ENCODE measurements at places on chromosomes 3 and 15.

DNA sequence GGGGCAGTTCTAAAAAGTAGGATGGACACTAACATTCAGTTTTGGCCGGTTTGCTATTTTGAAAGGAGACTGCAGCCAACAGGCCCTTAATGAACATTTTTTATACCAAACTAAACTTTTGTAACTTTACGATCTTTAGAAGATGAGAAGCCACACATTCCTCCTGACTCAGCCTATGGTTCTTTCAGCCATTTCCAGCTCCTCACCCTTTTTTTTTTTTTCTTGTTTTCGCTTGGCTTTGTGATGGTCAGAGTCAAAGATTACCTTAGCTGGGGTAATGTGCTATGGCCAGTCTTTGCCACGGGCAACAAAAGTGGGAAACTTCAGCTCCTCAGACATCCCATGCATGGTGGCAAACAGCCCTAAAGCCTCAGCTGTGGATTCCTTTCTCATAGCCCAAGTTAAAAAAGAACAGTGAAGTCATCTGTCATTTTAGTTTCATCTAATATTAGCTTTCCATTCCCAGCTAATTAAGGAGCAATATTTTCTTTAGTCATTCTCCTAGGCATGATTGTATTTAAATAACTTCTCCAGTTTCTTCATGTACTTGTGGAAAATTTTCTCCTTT, 368.7 kb downstream of the MFSD1 start:
- no peak for DNase-seq

GRCh38 chr3:66554178-66554577, 53.4 kb upstream of the LRIG1 start:
- no peak for DNase-seq

- peak; percentile 14 for DNase-seq
These were observed 155.9 kb upstream of the FEZF2 start for GRCh38 chr3:62529230-62529629.

DNA sequence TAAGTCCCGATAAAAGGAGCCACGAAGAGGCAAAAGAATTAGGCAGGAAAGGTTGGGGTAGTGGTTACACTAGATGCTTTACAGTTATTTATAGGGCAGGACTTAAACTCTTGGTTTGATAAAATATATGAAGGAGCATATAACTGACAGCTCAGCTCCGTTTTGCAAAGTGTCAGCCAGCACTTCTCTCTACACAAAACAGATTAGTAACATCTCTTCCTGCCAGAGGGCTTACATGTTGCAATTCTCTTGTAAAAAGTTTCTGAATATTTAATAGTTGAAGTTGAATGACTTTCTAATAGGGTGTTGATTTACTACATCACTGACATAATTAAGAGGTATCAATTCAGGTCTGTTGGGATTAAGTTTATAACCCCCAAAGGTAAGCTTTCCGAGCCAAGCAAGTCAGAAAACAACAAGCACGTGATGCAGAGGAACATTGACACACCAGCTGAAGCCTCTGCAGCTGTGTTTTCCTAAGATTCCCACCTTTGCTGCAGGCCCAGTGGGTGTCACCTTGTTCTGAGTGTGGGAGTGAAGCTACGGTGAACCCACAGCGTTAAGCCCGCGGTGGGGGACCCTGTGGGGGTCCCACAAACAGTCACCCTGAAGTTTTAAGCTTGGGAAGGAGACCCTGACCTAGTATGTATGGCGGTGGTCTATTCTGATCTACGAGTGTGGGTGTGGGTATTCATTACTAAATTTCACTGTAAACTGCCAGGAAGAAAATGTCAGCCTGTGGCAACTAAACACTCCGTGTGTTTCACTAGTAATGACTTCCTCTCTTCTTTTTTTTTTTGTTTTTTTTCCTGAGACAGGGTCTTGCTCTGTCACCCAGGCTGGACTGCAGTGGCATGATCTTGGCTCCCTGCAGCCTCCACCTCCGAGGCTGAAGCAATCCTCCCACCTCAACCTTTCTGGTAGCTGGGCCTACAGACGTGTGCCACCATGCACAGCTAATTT, 22.0 kb upstream of the ATP13A3 start:
- DNase-seq, result no peak

DNA sequence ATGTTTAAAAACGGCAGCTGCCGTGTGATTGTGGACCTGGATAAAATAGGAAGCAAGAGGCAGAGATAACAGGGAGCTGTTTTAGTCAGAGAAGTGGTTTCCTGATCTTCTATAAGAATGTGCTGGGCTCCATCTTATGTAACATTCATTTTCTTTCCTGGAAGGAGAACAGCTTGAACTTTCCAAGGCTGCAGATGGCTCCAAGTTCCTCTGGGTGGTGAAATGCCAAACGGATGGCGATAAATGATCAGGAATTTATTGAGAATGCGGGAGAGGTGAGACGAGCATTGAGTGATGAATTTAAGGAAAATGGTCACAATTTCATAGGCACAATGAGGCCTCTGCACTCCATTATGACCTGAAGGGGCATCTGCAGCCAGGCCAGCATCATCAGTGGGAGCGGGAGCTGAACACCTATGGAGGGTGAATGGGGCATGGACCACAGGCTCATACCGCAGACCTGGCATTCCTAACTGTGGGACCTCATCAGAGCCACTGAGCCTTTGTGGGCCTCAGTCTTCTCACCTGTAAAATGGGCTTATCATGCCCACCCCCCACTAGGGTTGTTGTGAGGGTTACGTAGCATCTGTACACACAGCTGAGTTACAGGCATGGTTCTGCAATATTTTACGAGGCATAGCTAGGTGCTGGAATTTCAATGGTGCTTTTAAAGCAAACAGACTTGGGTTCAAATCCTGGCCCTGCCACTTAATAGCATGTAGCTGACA, 17.1 kb downstream of the MGLL start:
- no peak for DNase-seq

DNA sequence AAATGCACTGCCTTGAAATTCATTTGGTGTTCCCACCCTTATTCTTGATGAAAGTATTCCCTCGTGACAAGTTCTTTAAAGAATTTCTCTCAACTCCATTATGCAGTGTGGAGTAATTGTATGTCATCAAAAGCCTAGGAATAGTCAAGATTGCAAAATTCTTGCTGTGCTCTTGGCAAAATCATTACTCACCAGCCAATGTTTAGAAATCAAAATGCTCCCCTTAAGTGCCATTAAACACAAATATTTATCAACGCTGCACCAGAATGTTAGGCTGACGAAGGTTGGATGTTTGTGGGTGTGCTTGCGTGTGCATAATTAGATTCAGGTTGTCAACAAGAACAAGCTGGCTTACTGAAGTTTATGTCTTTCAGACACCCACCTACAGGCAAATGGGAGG, 40.5 kb downstream of the SST start:
- no peak for DNase-seq

- DNase-seq, result peak; percentile 91
These were observed at the start of gene CELSR3 for GRCh38 chr3:48662753-48663488. TSS of gene CELSR3 (minus strand) at chr3:48662886. CDS start at chr3:48662634, 252 bp downstream.

- DNase-seq, result peak; percentile 74
These were observed at the start of gene MAP6D1 for GRCh38 chr3:183825456-183826161. TSS of gene MAP6D1 (minus strand) at chr3:183825577. CDS start at chr3:183825547, 30 bp downstream.

- peak; percentile 88 for DNase-seq
These were observed 68.4 kb downstream of the CRTC3 start for GRCh38 chr15:90598031-90598577.

DNA sequence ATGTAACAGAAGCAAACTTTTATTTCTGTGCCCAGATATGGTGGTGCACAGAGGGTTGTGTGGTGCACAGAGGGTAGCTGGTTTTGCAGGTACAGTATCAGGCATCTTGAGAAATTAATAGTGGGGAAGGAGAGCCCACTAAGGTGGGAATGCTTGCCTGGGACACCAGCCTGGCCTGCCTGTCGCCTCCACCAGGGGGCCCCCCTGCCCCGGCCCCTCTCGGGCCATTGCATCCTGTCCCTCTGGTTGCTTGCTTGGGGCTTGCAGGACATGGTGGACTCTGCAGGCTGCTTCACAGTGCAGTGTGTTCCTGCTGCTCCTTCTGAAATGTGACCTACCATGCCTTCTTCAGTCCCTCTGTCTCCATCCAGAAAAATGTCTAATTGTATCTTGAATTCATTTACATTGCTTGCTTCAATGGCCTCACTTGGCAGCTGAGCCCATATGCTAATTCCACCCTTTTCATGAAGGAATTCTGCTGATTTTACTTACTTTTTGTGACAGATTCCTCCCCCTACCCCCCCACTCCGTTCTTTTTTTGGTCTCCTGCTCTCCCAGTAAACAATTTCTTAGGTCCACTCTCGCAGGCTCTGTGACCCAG, 73.6 kb downstream of the EEFSEC start:
- peak; percentile 74 for DNase-seq

GRCh38 chr3:119356646-119357045, 62.5 kb downstream of the ARHGAP31 start:
- DNase-seq, result no peak

DNA sequence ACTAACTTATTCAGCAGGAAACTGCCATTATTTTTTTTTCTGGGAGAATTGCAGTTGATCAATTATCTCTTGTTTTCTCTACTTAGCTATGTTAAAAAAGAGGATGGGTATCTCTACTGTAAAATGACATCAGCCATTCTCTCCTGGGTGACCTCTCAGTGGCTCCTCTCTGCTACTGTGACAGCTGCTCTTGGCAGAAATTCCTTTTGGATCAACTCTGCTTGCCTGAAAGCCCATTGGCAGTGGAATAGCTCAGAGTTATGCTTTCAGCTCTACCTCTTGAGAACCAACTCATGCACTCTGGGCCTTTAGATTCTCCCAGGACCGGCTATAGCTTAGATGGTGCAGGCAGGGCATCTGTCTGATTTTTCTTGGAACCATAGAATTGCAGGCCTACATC, 99.9 kb upstream of the GAP43 start:
- DNase-seq, result no peak

DNA sequence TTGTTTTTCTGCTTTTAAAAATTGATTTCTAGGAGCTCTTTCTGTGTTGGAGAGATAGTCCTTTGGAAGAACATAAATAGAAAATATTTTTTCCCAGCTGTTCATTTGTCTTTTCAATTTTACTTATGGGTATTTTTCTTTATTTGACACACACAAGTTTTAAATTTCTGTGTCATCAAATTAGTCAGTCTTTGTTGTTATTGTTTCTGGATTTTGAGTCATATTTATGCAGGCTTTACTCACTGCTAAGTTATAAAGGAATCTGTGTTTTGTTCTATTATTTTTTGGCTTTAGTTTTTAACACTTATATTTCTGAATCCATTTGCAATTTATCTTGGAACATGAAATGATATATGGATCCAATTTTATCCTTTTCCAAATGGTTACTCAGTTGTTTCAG, 5.9 kb upstream of the GHSR start:
- DNase-seq, result no peak

DNA sequence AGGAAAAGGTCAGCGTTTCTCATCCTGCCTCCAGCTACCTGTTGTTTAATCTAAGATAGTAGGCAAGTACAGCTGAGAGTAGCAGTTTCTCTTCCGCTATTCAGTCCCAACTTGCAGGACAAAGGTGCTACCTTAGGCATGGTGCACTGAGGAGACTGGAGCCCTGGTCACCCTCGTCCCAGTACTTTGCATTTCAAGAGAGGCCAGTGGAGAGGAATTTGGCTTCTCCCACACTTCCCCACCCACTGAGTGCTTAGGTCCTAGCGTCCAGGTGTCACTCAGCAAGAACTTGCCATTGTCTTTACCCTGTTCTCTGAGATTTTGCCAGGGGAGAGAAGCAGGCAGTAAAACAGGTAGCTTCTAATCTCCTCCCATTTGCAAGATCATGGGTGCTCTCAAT, 12.5 kb upstream of the RPN1 start:
- DNase-seq, result no peak

- DNase-seq, result peak; percentile 11
These were observed 57.2 kb downstream of the NIPA2 start for GRCh38 chr15:22895465-22896190.

DNA sequence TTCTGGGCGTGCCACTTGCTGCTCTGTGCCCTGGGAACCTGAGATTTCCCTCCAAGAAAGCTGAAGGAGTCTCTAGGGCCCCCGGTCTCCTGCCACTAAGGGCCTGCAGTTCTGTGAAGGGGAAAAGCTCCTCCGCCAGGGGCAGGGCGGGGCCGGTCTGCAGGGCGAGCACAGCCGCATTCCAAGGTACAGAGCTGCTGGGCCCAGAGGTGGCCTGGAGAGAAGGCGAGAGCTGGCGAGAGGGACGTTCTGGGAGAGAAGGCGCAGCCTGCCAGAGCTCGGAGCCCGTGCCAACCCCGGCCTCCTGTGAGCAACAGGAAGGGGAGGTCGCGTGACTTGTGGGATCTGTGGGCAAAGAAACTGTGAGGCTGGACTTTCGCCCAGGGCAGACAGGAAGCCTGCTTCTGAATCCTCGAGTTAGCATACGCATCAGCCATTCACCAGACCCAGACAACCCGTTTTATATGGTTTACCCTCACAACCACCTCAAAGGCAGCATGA, 500.4 kb downstream of the SHQ1 start:
- DNase-seq, result peak; percentile 25

DNA sequence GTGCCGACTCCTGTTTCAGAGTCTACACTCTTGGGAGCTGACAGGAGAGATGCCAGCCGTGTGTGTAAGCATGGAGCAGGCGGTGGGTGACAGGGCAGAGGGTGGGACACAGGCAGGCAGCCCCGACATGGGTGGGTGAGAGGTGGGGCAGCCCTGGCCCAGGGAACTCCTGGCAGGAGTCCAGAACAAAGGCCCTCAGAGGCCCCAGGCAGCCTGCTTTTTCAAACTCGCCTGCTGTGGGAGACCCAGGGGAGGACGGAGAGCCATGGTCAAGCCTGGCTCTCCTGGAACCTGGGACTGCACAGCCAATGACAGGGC, 29.3 kb upstream of the SLC41A3 start:
- DNase-seq, result no peak

DNA sequence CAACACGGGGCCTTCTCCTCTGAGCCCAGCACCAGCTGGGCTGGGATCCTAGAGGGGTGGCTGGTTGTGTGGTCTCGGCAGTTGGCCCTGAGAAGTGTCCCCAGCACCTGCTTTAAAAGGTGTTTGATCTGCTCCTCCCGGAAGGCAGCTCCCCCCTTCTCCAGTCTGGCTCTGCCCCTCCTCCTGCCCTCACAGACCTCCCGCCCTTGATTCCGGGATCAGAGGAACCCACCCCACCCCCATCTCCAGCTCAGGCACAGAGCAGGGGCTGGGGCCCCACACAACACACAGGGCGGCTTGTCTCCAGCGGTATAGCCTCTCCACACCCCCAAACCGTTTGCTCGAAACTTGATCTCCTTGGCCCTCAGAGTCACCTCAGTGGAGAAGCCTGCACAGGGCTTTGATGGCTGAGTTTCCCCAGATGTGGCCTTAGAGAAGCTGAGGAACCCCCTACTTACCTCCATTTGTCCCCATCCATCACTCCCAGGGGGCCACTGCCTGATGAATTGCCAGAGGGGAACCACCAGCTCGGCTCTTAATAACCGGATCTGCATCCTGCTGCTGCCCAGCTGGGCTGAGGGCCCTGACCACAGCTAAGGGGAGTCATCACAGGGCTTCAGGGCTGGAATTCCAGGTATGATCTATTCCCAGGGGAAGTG, 6.4 kb upstream of the STRA6 start:
- DNase-seq, result no peak

- DNase-seq, result no peak
These were observed 407.3 kb upstream of the CBLB start for GRCh38 chr3:106276151-106276550.

DNA sequence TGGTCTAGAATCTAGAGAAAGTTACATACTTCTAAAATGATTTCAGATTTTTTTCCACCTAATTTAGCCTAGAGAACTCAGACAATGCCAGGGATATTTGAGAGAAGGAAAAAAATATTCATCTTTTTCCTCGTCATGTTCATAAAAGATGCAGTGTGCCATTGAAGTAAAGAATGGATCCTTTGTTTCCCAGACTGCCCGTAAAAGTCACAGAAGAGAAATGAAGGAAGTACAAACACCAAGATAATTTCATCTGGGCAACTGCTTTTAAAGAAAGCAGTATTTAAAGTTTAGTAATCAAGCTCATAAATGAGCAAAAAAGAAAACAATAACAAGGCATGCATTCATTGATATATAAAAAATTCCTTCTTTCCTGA, 47.2 kb downstream of the TTC23 start:
- no peak for DNase-seq
